ENCODE measurements at places on chromosomes 5 and 9.

DNA sequence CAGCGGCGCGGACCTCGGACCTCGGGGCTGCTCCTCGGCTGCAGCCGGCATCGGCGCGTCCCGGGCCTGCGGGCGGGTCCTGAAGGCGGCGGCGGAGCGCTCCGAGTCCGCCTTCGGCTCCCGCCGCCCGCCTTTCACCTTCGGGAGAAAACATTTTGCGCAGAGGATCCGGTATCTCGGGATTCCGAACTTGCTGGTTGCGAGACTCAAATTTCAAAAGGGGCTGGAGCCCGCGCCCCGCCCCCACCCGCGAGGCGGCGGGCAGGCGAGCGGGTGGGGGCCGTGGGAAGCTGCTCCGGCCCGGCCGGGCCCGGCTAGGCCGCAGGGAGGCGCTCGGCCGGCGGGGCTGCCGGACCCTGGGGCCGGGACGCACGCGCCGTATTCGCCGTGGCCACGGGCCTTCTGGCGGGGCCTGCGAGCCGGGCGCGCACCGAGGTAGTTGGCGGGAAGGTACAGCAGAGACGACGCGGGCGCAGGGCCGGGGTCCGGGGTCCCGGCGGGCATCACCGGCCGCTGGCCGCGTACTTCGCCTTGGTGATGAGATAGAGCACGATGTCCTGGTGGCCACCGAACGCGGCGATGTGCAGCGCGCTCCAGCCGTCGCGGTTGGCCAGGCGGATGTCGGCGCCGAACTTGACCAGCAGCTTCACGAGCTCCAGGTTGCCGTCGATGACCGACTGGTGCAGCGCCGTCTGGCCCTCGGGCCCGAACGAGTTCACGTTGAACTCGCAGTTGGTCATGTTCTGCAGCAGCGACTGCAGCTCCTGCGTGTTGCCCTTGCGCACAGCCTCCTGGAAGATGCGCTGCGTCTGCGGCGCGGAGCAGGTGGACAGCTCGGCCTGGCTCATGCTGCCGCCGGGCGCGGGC lies 757 bp downstream of the NRARP start:
- no peak for DNase-seq

DNA sequence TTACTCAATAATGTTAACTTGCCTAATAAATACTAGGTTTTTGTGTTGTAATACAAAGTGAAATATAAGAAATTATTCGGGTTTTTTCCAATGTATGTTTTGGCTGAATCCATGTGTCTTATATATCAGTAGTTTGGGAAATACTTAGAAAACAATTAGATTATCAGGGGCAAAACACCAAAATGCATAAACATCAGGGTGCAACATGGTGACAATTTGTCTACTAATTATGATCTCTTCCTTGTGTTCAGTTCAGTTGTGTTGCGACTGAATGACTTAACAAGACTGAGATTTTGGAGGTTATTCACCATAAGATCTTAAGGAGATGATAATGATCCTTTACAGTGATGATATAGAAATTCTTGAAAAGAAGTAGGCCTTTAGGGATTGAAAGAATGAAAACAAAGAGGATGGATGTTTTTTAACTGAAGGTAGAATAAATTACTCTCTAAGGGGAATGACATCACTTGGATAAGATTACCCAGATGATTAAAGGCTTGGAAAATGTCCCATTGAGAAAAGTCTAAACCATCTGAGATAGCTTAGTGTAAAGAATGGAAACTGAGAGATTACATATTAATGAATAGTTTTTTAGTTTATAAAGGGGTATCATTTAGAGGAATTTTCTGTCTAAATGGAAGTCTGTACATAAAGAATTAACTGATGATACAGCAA lies 415.8 kb downstream of the SPATA31D1 start:
- DNase-seq, result no peak

DNA sequence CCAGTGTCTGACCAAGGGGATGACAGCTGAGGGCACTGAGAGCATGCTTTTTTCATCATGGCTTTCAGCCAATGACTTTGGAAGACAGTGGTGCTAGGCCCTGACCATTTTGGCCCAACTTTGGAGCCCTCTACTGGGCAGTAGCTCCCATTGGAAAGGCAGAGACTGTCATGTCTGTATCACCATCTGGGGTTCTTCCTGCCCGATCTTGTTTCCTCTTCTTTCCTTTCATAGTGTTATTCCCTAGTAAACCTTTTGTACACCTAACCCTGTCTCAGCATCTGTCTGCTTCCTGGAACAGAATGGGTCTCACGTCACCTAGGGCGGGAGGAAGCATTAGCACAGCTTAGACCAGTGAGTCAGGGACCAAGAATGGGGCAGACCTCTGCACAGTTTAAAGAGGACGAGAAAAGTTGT lies 97.4 kb upstream of the MAST4 start:
- no peak for DNase-seq

- no peak for DNase-seq
These were observed 109.7 kb upstream of the PCA3 start for GRCh38 chr9:76654575-76654974.

- no peak for DNase-seq
These were observed 123.7 kb downstream of the WNK2 start for GRCh38 chr9:93307468-93308157.

DNA sequence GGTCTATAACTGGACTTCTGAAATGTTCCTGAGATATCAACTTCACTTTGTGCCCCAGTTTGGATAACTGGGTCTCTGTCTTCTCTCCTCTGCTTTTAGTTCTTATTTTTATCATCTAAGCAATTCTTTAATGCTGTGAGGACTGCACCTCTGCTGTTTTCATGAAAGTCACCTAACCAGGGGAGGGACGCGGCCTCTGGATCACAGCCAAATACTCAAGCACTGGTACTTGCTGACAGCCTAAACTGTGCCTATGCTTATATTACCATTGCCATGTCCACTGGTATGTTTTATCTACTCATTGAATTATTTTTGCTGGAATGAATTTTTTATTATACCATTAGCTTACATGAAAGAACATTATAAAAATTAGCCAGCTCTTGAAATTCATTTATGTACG lies 674.0 kb downstream of the DMRTA1 start:
- DNase-seq, result no peak

DNA sequence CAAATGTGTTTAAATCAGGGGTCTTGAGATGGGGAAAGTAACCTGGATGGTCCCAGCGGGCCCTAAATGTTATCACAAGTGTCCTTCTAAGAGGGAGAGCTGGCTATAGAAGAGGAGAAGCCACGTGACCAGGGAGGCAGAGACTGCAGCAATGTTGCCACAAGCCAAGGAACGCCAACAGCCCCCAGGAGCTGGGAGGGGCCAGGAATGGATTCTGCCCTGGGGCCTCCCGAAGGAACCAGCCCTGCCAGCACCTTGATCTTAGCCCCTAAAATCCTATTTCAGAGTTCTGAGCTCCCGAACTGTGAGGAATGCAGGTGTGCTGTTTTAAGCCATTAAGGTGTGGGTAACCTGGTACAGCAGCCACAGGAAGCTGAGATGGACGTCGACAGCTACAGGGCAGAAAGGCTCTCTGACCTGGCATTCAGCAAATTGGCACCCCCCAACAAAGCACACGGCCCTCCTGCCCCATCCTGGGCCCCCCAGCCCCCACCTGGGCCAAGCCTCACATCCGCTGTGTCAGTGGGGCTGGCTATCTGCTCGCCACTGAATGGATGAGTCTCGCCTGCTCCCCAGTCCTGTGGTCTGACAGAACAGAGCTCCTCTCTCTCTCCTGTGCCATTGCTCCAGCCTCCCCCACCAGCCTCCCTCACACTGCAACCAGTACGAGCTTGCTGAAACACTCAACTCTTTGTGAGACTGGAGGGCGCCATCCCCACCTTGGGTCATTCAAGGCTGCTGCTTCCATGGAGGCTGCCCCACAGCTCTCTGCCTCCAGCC lies 78.8 kb downstream of the ADAMTS2 start:
- DNase-seq, result no peak

GRCh38 chr5:159908591-159908940 lies 7.7 kb upstream of the ADRA1B start:
- no peak for DNase-seq

DNA sequence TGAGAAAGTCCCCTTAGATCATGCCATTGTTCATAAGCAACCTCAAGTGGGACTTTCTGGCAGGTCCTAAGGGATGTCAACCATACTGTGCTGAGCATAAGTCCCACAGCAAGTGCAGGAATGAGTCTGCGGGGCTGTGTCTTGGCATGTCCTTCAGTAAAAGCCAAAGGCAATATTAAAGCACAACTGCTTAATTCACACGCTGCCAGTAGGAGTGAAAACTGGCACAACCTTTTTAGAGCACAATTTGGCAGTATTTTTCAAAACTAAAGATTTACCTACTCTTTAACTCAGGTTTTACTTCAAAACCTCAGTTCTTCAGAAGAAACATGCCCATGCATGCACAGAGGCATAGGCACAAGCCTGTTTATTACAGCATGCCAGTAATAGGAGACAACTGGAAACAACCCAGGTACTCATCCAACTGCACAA lies 24.4 kb upstream of the SMAD5 start:
- DNase-seq, result no peak

DNA sequence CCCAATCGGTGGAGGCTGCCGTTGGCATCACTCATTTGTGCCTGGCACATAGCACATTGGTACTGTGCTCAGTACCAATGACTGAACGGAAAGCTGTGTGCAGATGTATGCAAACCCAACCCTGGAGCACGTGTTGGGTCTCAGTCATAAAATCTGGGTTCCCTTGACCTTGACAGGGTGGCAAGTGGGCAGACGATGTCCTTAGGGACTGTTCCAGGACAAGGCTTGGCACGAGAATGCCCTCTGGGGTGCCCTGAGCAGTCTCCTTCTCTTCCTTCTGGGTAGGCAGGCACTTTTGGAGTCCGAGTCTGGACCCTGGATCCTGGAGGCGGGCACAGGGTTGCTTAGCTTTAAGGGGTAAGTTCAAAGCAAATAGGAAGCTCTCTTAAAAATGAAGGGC lies 75.8 kb downstream of the MACROH2A1 start:
- no peak for DNase-seq

- DNase-seq, result no peak
These were observed at the start of gene NR2F1-AS1 for GRCh38 chr5:93580927-93581445. TSS of gene NR2F1-AS1 (minus strand) at chr5:93581219.

- DNase-seq, result no peak
These were observed 26.0 kb downstream of the SERINC5 start for GRCh38 chr5:80229902-80230255.

DNA sequence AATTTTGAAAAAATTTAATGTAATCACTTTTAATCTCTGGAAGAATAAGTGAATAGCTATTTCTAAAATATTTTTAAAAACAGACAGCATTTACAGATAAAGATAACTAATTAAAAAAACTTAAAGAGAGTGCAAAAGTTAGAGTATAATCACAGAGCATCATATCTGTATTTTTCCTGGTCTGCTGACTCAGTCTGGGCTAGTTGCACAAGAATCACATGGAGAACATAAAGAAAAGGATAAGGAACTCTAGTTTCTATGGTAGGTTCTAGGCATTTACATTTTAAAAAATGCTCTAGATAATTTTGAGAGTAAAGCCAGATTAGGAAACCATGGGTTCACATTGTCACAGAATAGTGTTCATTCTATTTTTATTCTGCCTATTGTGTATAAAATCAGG lies 347.4 kb downstream of the PSAT1 start:
- DNase-seq, result no peak

DNA sequence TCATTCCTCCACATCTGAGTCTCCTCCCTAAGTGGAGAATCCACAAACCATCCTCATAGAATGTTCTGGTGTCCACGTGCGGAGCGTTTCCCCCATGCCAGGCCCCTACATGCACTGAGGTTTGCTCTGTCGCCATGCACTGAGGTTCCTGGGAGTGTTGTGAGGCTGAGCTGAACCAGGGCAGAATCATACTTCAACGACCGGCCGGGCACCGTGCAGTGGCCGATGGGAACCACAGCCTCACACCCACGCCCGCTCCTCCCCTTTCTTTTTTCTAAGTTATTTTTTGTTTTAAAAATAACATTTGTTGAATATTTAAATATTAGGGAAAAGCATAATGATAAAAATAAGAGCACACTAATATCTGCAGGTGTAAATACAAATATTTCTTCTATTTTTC lies 260.4 kb upstream of the IRX4 start:
- no peak for DNase-seq

GRCh38 chr5:171600741-171601265 lies 181.4 kb downstream of the FGF18 start:
- DNase-seq, result no peak

DNA sequence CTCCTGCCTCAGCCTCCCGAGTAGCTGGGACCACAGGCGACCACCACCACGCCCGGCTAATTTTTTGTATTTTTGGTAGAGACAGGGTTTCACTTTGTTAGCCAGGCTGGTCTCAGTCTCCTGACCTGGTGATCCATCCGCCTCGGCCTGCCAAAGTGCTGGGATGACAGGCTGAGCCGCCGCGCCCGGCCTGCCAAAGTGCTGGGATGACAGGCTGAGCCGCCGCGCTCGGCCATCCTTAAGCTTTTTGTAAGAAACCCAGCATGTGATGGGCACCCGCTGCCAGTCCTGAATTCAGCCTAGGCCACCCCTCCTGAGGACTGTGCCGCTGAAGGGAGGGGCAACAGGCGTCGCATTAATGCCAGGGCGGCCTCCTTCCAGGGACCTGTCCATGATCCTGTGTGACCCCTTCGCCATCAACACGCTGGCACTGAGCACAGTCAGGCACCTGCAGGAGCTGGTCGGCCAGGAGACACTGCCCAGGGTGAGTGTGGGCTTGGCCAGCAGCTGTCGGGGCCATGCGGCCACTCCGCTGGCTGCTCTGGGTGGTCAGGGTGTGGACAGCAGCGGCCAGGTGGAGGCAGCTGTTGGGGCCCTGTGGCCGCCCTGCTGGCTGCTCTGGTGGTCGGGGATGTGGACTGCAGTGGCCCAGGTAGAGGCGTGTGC lies 10.5 kb downstream of the NELFB start:
- DNase-seq, result no peak

DNA sequence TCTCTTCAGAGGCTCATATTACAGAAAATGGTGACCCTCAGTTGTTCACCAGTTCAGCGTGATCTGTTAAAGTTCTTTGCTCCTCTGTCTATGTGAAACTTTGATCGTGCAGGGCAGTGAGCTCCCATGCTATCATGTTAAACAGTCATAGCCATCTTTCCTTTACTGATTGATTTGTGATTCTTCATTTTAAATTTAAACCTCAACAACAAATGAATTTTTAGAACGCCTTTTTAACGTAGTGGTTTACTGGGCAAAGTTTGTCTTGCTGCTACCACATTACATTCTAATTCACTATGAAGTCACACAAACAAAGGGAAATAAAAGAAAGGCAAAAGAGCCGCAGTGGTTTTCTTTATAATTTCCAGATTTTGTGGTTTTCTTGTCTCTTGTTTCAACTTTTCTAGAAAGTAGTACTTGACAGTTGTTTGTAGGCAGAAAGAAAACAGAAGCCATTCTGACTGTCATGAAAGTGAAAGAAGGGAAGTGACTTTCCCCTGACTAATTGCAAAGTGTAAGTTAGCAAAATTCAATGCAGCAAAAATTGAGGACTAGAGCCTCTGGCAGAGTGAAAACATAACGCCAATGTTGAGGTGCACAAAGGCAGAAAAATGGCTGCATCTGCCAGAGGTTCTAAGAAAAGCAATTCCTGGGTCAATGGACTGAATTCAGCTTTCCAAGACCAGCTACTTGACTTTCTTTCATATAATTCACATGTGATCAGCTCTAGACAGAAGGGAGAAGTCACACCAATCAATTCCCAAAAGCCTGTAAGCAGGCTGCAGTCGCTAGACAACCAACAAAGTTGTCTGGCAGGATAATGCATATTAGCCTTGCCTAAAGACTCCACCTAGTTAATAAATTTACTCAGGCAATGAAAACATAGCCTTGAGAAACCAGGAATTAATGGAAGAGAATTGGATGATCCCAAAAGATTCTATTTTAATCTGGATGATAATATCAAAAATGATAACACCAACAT lies 7.1 kb upstream of the IFNA6 start:
- no peak for DNase-seq
